ENCODE measurements at places on chromosomes 5 and 9.

- DNase-seq, result no peak
Measured at GRCh38 chr5:135881819-135882218, 13.8 kb downstream of the IL9 start.

- DNase-seq, result peak; percentile 38
Measured at GRCh38 chr5:154885439-154885838, 27.0 kb downstream of the CNOT8 start.

DNA sequence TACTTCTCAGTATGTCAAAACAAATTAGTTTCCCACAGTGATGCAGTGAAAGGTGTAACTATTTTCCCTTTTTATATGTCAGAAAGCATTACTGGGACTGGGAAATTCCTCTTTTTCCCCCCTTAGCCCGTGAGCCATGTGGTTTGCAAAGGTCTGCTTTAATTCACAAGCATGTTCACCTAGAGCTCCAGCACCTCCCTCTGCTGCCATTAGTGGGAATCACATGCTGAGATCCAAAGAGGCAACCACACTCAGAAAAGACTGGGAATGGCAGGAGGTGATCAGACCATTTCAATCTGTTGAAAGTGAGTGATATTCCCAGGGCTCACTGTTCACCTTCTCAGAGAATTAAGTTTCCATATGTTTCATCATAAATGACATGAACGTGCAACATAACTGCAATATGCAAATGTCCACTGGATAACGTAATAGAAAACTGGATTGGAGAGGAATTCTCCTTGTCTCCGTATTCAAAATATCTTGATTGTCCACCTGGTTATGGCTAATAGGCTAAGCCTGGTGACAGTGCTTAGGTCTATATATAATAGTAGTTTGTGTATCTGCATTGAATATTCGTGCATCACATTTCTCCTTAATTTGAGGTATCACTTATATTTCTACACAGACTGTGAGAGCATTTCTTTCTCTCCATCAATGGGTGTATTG is 703.5 kb upstream of the WWC1 start:
- DNase-seq, result no peak

DNA sequence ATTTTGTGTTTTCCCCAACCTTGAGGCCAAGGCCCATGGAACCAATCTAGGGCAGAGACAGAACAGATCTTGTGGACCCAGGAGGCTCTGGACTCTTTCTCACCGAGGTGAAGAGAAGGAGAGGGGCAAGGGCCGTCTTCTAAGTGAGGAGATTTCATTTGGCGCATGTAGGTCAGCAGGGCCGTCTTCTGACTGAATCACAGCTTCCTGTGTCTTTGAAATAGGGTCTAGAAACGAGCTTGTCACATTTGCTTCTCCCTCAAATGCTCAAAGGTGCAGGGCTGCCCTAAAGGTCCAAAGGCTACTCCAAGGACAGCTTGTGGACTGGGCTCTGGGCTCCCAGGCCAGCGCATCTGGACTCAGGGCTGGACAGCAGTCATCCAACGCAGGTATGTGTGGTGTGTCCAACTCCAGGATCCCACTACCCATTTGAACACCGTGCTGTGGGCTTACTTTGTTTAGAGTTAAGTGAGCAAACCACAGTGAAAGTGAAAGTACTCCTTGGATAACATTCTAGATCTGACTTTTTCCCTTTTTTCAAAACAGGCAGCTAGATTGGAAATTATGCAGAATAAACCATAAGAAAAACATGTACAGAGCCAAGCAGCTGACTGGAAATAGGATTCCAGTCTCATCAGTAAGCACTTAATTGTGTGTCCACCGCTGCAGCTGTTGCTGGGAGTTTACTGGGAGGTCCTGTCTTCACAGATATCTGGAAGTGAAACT is 357.0 kb downstream of the GADD45G start:
- DNase-seq, result no peak

DNA sequence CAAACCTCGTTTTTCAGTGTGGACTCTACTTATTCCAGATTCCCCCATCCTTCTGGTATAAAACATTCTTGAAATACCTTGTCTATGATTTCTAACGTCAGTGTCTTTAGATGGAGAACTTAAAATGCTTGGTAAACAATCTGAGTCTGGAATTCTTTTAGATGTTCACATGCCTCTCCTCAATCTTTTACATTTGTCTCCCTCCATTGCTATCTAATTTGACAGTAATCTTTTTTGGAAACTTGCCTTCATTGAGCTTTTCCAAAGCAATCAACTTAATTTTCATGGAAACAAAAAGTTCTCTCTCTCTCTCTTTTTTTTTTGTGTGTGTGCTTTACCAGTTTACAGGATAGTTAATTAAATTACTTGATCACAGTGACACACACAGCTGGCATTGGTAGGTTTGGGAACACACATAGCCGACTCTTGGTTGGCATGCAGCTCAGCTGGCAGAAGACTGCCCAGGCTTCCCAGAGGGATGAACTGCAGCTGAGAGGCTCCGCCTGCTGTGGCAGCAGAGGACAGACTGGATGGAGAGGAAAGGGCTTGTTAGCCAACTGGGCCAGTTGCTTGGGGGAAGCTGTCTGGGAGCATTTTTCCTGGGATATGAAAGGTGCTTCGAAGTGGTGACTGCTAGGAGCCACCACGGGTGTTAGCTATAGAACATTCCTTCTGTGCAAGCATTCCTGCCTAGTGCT is 271.3 kb downstream of the ZSWIM6 start:
- no peak for DNase-seq

DNA sequence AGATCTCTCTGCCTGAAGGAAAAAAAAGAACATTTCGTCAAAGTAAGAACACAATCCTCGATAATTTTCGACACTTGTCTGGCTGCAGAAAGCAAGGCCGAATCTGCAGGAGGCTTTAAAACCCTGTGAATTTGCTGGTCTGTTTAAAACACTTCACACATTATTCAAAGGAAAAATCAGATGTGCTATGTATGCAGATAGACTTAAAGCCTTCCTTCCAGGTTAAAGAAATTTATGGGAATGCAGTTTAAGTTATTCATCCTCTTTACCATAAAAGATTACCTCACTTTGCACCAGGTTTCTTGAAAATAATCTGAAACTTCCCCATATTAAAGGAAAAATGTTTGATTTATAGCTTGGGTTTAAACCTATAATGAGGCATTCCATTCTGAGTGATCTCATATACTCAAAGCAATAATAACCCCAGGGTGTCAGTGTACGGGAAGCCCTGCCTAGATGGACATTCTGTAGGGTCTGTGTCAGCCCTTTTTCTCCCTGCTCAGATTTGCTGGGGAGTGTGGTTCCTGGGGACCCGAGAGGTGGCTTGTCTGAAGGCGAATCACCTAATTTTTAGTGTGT is 323.5 kb upstream of the SLC24A2 start:
- no peak for DNase-seq

DNA sequence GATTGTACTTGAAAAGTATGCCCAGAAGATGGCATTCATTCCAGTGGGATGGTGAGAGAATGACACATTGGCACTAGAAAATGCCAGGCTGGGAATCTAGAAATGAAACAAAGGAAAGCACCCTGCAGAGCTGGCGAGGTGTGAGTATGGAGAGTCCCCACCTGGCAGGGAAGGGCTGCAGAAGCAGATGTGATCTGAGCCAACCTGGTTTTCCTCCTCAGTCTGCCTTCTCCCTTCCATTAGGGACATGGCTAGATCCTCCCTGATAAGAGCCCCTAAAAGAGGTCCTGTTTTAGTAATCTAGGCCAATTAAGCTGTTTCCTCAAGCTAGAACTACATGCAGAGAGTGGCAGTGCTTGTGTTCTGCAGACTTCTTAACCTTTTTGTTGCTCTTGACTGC is 24.7 kb upstream of the TNFSF15 start:
- no peak for DNase-seq

Measured in AML-193 (cell line).